ENCODE measurements at places on chromosomes 13 and 19. TPM values are rescaled to one million over a fixed set of nuclear protein-coding genes. Genes with fewer than 3 reads are reported as not detected.

GRCh38 chr13:50124536-50125303, 109.5 kb downstream of the KCNRG start:
- DNase-seq, result peak; percentile 18

GRCh38 chr13:60347174-60347573, 49.8 kb upstream of the TDRD3 start:
- DNase-seq, result no peak

GRCh38 chr19:54136086-54136863, 1.3 kb upstream of the CNOT3 start:
- DNase-seq, result no peak

DNA sequence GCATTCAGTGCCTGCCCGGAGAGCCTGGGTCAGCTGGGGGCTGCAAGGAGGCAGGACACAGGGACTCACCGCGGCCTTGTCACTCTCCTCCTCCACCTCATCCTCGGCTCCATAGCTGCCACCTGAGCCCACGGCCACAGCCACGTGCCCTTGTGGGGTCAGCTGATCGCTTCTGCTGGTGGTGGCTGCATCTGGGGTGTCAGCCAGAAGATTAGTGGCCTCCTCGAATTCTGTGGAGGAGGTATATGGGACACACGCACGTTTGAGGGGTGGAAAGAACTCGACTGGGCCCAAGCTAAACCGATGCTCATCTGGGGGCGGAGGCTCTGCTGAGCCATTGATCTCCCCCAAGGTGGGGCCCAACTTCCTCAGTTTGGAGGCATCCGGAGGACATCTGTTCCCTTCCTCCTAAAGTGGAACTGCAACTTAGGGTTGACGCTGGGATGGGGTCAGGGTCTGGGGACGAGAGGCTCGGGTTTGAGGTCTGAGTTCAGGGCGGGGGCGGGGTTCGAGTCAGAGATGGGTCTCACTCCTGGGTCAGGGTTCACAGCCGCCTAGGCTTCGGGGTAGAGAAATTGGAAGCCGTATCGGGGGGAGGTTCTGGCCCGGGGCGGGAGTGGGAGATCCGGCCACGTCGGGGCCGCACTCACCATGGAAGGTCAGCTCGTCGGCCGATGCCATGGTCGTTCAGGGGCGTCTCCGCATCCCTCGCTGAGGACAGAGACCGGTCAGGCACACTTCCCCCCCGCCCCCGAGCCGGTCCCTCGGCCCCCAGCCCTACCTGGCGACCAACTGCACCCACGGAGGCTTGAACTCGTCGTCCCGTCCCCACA, 493 bp downstream of the YIPF2 start:
- DNase-seq, result no peak

- DNase-seq, result no peak
Measured at GRCh38 chr13:95752677-95753076, 75.7 kb downstream of the DNAJC3 start.

GRCh38 chr19:18282021-18282787, 782 bp upstream of the JUND start:
- DNase-seq, result peak; percentile 71

DNA sequence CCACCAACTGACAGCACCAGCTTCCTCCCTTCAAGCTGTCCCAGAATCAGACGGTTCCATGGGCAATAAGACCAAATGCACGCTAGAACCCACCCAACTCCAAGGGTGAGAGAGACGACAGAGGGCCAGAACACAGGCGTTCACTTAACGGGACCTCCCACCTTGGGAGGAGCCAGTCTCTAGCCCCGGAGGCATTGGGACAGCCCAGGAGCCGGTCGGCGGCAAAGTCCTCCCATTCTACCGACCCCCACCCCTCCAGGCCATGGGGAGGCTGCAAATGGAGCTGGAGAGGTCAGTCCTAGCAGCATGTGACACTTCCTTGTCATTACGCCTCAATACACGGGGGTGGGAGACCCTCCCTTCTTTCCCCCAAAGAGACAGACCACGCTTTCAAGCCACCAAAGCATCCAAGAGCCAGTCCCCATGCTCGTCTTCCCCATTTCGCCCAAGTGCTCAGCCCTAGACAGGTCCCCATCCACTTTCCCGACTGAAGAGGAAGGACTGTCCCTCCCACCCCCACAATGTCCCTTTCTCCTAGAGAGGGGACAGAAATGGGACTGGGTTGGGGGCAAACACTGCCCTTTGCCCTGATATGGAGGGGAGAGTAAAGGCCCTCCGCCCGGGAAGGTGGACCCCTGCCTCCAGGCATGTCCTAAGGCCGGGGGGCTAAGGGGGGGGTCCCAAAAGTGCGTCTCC, 964 bp downstream of the KHSRP start:
- DNase-seq, result peak; percentile 38

The DNASE2 gene
- total RNA-seq, result 61.3 TPM

GRCh38 chr19:42407085-42407815, 17.2 kb upstream of the CNFN start:
- DNase-seq, result no peak

GRCh38 chr13:64910096-64910495, 2320.0 kb downstream of the PCDH9 start:
- DNase-seq, result no peak

The ZNF628 gene
- total RNA-seq, result 4.8 TPM

GRCh38 chr19:46365561-46365960, 18.7 kb downstream of the PPP5C start:
- DNase-seq, result no peak

All from A172 (cell line).